ENCODE measurements at places on chromosomes 7 and 10.
A peak's percentile ranks its signal among the peaks of the same experiment; 100 is the strongest.

DNA sequence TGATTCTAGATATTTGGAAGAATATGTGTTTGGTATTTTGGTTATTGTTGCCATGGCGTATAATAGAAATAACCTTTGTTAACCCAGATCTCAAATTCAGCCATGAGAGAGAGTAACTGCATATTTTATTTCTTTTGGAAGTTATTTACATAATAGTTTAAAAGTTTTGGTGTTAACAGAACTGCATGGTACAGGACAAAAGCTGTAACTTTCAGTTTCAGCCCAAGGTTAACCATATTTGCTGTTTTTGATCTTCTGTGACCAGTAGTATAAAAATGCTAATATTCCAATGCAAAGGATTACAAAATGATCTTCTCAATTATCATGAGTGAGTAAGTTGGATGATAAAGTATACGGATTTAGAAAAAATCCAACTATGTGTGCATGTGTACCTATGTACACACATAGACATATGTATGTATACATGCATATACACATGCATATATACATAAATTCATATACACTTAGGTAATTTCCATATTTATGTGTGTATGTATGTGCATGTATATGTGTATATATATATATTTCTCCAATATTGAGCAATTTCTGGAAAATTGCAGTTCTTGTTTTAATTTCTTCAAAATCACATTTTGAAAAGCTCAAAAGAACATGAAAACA, 38.0 kb upstream of the PIP4K2A start:
- DNase-seq: no peak

- peak; percentile 65 for DNase-seq
Measured at GRCh38 chr10:102773986-102774385, 30.2 kb downstream of the WBP1L start.

GRCh38 chr7:3063016-3063753, 19.5 kb upstream of the CARD11 start:
- no peak for DNase-seq

DNA sequence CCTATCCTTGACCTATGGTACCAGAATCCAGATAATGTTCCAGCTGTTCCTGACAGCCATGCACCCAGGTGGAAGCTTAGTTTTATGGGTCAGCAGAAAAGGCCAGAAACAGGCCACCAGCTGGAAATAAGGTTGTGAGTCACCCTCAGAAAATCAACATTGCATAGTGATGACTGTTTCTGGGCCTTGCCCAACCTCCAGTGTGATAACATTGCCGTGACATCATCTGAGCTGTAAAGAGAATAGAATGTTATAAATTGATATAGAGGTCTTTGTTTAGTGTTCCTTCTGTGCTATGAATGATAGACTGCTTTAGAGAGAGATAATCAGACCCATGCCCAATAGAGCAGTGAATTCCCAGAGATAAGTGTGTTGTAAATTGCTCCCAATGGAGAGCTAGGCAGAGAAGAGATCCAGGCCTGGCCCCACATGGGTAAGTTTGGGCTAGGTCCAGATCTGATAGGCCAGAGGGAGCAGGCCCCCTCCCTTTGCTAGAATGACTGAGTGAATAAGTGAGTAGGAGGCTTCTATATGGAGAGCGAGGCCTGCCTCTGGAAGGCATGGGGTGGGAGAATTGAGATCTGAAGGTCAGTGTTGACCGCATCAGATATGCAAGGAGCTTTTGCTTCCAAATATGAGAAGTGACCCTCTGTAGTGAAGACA, 14.2 kb upstream of the HPS1 start:
- no peak for DNase-seq

DNA sequence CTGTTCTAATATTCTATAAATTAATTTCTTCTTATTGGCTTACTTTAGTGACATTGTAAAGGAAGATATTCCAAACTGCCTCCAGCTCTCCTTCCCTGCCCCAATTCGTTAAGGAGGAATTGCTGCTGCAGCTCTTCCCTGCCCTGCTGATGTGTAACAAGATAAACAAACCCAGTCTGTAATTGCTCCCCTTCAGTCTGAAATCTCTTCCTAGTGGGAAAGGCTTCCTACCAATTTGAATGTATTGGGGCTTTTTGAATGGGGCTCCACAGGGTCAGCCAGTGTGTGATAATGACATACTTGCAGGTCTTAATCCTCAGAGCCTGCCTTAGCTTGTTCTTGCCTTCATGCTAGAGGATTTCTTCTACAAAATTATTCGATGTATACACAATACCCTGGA, 849.9 kb upstream of the GHITM start:
- no peak for DNase-seq

DNA sequence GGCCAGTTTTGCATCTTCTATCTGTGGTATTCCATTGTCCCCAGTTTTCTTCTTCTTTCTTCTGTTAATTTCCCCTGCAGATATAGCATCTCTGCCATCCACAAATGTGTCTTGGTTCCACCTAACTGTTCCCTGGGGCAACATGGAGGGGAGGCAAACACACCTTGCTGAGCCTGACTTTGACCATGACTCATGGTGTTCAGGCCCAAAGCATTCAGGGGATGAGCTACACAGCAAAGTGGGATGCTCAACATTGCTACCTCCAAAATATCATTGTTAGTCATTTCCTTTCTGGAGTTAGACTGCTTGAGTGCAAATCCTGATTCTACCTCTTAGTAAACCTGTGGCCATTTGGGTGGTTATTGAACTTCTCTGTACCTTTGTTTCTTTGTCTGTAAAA, 542.7 kb downstream of the LRMDA start:
- no peak for DNase-seq

DNA sequence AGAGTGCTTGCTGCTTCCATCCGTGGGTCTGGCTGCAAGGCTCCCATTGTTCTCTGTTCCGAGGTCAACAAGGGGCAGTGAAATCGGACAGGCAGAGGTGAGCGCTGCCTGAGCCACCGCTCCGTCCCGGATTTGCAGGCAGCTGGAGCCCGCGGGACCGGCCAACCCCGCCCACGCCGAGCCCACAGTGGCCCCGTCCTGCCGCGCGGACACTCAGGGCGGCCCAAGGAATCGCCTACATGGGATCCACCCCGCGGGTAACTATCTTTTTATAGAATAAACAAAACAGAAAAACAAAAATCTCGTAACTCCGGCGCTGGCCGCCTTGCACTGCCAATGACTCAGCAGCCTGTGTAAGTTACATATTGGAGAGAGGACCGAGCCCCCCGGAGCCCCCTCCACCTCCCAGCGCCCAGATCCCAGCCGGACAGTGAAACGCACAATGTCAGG, 1.9 kb downstream of the BNIP3 start:
- DNase-seq: no peak

DNA sequence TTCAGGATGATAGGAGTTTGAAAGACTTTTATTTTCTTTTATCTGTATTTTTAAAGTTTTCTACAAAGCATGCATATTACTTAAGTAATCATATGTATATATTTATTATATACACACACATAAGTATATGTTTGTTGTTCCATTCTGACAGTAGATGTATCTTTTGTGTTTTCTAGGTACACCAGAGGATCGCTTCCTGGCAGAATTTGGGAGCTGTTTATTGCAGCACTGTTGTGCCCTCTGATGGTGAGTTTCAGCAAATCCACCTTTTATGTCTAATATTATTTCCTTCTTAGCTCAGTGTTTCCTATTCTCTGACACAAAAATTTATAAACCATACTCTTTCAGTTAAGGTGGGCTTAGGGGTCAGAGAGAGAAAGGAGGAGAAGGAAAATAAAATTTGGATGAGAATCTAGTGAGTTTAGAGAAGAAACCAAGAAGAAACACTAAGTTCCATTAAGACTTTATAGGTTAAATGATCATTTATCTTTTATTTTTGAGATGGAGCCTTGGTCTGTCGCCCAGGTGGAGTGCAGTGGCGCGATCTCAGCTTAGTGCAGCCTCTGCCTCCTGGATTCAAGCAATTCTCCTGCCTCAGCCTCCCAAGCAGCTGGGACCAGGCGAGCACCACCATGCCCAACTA, 59.2 kb upstream of the OIT3 start:
- DNase-seq: peak; percentile 89

DNA sequence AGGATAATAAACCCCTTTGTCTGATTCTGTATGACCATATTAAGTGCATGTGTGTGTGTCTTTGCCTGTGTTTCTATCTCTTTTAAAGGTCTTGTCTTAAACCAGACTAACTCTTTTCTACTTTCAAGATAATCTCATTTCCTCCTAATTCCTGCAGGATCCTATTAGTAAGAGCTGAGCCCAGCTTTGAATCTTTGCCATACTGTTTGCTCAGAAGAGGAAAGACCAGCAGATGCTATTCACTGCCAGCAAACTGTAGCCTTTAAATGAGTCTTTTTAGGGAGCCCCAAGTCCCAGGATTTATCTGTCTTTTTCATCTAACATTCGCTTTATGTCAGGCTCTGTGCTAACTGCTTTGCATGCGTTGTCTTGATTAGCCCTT, 2.9 kb downstream of the GPR158 start:
- no peak for DNase-seq

DNA sequence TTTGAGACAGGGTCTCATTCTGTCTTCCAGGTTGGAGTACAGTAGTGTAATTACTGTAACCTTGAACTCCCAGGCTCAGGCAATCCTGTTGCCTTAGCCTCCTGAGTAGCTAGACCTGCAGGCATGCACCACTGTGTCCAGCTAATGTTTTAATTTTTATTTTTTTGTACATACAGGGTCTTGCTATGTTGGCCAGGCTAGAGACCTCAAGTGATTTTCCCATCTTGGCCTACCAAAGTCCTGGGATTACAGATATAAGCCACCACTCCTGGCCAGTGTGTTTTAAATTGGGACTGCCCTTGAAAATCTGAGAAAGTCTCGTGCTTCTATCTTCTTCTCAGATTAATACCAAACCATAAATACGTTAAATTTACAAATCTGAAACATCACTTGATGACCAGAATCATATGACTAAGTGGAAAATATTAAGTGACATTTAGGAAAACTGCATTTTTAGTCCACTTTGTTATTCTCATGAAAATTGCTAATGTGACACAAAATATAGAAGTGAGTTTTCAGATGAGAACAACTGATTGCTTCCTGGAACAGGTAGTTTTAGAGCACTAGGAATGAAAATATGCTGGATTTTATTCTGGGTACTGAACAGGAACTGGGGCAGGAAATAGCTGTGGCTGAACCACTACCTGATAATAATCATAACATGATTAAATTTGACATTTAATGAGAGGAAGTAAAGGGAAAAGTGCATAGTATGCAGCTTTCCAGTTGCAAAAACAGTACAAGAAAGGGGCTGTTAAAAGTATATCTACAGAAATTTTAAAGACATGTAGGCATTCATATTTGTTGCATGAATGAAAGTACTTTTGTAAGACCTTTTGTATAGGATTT, 4.2 kb downstream of the PHTF2 start:
- no peak for DNase-seq

DNA sequence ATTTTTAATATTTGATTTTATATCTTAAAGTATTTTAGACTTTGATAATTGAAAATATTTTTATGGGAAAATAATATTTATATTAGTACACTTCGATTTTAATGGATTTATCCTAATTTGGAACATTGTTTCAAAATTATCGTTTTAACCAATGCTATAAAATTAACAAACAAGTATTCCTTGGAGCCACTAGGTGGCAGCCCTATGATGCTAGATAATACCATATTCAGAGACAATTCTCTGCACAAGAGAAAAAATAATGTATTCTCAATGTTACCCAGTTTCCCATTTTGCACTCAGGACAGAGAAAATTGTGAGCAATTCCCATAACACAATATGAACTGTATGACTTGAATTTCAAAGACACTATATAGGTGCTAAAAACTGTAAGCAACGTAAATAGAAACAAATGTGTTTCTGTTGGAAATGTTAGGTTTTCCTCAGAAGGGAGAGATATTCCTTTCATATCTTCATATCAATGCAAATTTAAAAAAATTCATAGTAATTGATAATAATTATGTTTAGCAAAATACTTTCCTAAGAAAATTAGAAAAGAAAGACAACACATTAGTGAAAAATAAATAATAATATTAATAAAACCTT, 237.8 kb downstream of the SEMA3E start:
- DNase-seq: peak; percentile 69

GRCh38 chr10:126097558-126098225, 201.3 kb downstream of the FANK1 start:
- DNase-seq: no peak

- DNase-seq: no peak
Measured at GRCh38 chr7:72015136-72015535, 397.0 kb downstream of the CALN1 start.

GRCh38 chr7:15795393-15795792, 108.9 kb upstream of the MEOX2 start:
- DNase-seq: no peak

DNA sequence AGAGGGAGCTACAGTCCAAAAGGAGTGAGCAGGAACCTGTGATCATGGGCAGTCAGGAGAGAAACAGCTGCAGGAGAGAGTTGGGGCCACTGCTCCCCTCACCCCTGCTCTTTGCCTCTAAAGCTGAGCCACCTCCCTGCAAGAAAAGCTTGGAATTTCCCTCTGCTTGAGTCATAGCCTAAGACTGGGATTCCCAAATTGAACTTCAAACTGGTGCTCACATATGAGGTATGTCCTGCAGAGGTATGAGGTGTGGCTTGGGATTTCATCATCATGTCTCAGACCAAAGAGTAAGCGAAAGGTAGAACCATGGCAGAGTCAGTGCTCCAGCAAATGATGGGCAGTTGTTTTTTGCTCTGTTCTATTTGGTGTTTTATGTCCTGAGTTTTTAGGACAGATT, 237.1 kb upstream of the NRP1 start:
- DNase-seq: no peak

GRCh38 chr10:44853148-44853734, 57.9 kb upstream of the TMEM72 start:
- DNase-seq: peak; percentile 49

DNA sequence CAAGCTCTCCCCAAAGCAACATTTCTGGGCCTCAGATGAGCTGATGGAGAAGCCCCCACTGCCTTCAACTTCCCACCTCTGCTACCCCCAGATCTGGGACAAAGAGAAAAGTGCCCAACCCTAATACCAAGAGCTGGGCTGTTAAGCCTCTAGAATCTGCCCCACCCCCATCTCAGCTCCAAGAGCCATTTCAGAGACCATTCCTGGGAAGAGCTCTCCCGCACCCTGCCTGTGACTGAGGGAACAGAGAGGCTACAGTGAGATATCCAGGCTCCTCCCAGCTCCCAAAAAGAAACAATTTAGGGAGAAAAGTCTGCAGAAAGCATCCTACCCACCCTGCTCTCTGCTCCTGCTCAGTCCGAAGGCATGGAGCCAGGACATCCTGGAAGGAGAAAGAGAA, 2.5 kb upstream of the KCNH2 start:
- DNase-seq: no peak

DNA sequence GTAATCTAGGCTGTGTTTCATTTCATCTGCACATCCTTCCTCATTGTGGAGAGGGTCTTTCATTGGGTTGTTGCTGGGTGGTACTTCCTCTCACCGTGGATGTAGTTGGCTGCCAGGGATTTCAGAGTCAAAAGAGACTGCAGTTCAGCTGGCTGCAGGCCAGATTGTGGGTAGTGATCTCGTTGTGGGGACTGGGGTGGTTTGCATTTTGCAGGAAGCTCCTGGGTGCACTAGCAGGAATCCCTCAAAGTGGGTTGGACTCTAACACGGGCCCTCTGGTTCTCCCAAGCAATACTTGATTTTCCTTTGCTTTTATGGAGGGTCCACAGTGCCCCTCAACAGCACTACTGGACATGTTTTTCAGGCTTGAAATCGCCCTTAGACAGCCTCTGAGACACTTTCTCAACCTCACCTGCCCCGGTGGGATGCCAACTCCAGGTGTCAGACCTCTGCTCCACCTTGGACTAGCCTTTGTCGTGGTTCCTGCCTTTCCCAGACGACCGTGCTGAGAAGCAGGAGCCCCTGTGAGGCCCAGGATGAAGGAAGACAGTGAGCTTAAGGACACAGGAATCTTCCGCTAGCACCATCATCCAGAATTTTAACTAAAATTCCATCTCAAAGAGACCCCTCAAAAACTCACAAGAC, 23.9 kb upstream of the ZNF273 start:
- no peak for DNase-seq
